ENCODE measurements at places on chromosomes 3 and 15.
A peak's percentile ranks its signal among the peaks of the same experiment; 100 is the strongest.

DNA sequence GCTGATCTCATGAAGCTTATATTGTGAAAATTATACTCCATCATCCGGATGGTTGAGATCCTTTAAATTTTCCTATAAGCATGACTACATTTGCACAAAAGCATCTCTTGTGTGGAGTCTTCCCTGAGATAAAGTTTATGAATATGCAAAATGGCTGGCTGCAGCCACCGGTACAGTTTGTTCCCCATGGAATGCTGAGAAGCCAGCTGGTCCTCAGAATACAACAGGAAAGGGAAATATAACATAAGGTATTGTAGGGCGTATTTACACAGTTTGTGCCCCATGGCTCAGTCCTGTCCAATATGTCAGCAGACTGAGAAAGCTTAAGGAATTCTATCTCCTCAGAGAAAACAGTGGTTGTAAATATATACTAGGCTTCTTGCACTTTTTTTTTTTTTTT, 468.6 kb downstream of the CNTN6 start:
- no peak for DNase-seq

GRCh38 chr3:42442640-42443039, 32.2 kb upstream of the LYZL4 start:
- DNase-seq, result no peak

DNA sequence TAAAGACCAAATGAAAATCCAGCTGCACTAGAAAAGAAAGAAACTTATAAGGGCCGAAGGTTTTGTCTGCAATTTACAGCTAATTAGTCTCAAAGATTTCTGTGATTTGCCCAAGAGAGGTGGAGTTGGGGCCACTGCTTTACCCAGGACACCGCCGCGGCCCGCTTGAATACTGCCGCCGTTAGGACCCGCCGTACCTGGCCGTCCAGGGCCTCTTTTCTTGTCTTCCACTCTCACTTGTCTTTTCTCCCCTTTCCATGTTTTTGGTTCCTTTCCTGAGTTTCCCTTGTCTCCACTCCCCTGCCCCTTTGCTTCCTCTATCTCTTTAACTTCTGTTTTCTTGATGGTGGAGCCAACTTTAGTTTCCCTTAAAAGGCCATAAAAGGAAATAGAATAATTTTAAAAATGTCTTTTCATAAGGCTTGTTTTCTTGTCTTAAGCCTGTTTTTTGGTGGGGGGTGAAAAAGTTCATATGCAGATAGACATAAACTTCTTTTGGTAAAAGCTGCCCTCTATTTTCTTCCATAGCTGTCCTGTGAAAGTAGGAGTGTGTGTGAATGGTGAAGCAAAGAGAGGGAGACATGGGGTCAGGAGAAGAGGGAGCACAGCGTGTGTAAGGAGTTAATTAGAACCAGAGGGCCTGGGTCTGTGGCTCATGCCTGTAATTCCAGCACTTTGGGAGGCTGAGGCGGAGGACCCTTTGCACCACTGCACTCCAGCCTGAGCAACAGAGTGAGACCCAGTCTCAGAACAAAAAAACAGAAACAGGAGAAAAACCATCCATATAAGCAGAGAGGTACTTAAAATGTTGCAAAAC, 16.0 kb upstream of the CCNL1 start:
- DNase-seq, result no peak

- DNase-seq, result no peak
Measured at GRCh38 chr15:57534281-57534680, 57.4 kb upstream of the MYZAP start.

- DNase-seq, result no peak
Measured at GRCh38 chr3:148998715-148999423, 7.5 kb downstream of the GYG1 start.

DNA sequence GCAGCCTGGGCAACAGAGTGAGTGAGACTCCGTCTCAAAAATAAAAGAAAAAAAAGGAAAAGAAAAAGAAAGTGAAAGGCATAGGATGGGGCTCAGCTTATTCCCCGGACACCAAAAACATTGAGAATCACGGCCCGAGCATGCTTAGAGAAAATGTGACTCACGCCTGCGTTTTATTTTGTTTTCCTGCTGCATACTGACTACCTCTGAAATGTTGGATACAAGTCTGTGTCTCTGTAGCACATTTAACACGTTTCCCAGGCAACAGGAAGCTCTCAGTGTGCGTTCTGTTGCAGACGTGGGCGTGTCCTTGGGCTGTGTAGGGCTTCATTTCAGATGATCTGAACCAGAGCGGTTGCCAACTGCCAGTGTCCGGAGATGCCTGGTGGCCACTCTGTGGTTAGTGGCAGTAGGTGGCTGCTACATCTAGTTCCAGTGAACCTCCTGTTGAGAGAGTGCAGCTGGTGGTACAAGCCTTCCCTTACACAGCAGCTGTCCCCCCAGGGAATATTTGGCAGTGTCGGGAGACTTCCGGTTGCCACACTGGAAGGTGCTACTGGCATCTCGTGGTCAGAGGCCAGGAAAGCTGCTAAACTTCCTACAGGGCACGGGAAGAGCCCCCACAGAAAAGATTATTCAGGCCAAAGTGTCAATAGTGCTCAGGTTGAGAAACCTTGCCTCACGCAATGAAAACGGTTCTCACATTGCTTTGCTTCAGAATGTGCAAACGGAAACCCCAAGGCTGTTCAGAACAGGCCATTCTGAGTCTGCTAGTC, 3.0 kb downstream of the SLC51A start:
- DNase-seq, result peak; percentile 77
